DMS153 (cell line): ENCODE measurements at places on chromosomes 16 and 17.

GRCh38 chr17:16817201-16817600 is 127.2 kb downstream of the CCDC144A start:
- no peak for DNase-seq

- no peak for DNase-seq
These were observed 70.5 kb upstream of the CHMP6 start for GRCh38 chr17:80921159-80921558.

DNA sequence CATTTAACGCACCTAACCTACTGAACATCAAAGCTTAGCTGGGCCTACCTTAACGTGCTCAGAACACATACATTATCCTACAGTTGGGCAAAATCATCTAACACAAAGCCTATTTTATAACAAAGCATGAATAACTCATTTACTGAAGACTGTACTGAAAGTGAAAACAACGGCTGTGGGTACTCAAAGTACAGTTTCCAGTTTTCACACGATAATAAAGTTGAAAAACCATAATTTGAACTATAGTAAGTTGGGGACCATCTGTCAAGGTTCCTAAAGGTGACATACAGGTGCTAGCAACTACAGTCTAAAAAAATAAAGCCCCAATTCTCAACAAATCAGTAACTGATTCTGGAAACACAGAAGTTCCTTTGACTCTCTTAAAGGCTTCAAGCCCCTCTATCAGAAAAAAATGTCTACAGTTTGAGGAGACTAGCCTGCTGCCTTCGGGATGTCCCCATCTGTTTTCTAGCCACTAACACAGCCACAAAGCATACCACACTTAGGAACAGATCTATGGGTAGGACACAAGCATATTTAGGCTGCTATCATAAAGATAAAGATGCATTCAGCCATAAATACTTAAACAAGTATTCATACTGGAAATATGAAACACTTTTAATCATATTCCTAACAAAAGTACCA is 71.3 kb downstream of the KANSL1 start:
- no peak for DNase-seq

GRCh38 chr16:66619534-66620428 is 15.3 kb downstream of the CMTM3 start:
- DNase-seq = no peak

GRCh38 chr16:11038777-11039176 is 94.4 kb downstream of the CLEC16A start:
- DNase-seq = no peak

DNA sequence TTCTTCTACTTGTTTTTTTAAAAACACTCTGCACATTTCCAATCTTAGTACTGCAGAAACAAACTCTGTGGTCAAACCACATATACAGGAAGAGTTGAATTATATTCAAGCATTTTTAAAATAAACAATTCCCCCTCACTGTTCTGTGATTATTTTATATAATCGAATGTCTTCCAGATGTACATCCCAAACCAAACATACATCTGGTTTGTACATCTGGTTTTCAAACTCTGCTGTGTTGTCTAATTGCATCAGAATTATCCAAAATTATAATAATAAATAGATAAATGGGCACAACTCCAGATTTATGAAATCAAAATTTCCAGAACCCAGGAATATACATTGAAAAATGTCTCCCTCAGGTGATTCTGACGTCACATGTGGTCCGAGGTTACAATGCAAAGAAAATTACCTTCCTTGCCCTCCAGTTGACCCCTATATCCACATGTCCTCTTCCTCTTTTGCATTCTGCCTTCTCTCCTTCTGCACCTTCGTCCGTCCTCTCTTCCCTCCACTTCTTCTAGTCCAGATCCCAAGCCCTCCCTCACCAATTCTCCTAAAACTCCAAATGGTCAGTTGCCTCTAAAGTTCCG is 13.3 kb upstream of the CCDC144A start:
- DNase-seq = no peak

GRCh38 chr17:48547808-48548522 is 3.1 kb upstream of the HOXB2 start:
- no peak for DNase-seq

DNA sequence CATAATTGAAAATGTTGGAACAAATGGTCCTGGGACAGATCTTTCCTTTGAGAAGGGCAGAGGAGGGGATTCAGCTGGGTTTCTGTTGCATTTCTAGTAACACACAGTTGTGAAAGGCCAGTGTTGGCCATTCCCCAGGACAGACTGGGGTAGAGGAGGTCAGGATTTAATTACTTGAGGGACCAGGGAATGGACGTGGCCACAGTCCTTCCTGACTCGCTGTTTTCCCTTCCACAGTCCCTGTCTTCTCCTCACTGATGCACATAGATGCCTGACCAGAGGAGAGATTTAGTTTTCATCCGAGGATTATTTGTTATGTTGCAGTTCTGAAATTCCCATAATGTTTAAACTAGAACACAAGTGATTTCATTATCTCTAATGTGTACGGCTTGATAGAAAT is 25.2 kb upstream of the HEATR6 start:
- DNase-seq = no peak

GRCh38 chr16:75620326-75621169 is 2.5 kb downstream of the ADAT1 start:
- no peak for DNase-seq
